ENCODE measurements at places on chromosomes 12 and 14.
A peak's percentile ranks its signal among the peaks of the same experiment; 100 is the strongest.

- no peak for DNase-seq
These were observed 223.2 kb downstream of the PPM1H start for GRCh38 chr12:62711631-62712241.

DNA sequence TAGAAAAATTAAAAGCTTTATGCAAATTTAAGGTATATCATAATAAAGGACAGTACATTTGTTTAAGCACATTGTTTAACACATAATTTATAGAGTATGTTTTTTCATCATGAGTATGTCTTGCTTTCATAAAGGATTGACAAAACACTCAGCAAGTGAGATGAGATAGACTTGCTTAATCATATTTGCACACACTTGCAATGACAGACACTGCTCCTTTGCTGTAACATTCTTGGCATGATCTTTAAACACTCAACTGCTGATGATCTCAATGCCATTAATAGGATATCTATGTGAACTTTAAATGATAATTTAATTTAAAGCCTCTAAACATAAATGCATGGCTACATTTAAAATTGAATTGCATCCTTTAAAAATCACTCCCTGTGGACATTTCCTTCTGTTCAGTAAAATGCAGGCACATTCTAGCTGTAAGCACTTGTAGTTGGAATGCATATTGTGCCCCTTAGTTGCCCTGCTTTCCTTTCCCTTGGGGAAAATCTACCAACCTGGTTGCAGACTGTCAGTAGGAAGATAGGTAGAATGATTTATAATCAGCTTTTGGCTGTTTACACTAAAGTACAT lies 979.0 kb downstream of the TMTC2 start:
- DNase-seq, result no peak

DNA sequence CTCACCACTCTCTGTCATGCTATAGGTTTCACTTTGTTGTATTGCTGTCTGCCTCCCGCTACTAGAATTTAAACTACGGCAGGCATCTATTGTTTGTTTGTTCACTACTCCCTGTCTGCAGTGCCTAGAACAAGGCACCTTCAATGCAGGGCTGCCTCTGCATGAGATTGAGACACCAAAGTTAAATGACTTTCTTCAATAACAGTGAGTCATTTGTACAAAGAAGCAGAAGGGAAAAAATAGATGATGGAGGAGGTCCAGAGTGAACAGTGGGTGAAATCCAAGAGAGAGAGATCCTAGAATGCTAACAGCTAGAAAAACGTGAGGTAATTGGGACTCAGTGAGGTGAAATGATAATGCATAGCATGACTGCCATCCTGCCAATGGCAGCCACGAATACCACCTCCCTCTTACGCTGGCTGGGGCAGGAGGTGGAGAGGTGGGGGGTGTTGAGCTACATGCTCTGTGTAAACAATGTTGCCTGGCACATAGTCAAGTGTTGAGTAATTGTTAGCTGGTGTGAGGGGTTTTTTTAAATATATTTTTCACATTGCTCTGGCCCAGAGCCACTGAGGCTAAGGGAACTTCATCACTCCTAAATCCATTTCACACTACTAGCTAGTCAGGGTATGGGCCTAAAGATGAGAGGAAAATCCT lies 367.6 kb downstream of the RPS29 start:
- DNase-seq, result no peak

- DNase-seq, result peak; percentile 61
These were observed 44.7 kb downstream of the CCDC88C start for GRCh38 chr14:91372671-91373495.

DNA sequence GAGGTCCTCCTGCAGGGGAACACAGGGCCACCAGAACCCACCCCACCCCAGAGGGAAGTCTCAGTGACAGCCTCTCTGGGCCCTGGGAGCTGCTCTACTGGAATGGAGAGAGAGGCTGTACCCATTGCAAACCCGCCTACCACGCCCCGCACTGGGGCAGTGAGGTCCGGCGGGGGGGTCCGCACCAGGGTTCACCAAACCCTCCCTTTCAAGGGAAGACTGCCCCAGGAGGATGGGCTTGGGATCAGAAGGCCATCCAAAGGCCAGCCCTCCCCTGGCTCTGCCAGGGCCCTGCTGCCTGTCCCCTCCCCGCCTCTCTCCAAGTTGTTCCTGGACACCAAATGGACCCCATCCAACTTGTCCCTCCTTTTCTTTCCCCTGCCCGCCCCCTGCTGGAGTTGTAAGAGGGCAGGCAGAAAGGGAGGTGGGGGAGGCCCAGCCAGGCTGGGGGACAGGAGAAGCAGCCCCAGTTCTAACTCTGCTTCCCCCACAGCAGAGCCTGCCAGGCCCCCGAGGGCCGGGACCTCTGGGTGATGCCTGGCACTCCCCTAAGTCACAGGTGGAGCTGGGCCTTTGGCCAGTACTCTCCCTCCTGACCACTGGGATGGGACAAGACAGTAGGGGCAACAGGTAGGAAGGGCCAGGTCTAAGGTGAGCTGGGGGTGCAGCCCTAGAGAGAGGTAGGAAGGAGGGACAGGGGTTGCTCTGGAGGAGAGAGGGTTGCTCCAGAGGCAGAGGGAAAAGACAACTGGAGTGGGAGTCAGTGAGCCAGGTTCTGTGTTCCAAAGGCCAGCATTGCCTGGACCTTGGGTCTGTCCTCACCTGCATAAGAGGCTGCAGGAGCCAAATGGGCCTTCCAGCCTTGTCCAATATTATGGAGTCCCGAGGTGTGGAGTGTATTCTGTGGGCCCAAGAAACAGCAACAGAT lies 3.2 kb upstream of the DIO3 start:
- no peak for DNase-seq

GRCh38 chr14:76121089-76121748 lies 30.5 kb upstream of the GPATCH2L start:
- DNase-seq, result no peak

DNA sequence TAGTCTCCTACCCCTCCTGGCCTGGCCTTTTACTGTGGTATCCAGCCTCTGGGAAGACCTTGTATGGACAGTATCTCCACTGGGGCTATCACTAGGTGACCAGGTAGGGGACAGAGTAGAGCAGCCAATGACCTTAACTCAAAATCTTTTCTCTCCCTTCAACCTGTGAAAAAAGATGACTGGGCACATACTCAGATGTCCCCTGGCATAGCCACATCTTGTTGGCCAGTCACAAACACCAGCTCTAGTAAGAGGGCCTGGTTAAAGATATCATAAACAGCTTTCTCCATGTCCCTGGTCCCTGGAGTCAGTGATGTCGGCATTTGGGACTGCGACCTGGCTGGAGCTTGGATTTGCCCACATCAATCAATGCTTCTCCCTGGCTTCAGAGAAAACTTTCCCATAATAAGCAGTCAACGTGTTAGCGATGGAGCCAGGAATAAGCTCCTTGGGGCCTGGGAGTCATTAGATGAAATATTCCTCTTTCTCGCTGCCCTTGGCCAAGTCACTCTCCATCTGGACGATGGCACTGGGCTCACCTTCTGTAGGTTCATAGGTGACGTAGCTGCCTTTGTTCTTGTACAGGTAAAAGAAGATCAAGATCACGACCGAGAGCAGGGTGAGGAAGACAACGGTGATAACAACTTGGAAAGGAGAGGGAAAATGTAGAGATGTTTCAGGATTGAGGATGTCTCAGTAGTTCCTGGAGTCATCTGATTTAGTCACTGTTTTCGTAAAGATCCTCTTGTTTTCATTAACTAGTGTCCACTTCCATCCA lies 7.0 kb downstream of the DAZAP2 start:
- DNase-seq, result no peak

GRCh38 chr12:1034751-1035457 lies 43.9 kb downstream of the ERC1 start:
- DNase-seq, result no peak

DNA sequence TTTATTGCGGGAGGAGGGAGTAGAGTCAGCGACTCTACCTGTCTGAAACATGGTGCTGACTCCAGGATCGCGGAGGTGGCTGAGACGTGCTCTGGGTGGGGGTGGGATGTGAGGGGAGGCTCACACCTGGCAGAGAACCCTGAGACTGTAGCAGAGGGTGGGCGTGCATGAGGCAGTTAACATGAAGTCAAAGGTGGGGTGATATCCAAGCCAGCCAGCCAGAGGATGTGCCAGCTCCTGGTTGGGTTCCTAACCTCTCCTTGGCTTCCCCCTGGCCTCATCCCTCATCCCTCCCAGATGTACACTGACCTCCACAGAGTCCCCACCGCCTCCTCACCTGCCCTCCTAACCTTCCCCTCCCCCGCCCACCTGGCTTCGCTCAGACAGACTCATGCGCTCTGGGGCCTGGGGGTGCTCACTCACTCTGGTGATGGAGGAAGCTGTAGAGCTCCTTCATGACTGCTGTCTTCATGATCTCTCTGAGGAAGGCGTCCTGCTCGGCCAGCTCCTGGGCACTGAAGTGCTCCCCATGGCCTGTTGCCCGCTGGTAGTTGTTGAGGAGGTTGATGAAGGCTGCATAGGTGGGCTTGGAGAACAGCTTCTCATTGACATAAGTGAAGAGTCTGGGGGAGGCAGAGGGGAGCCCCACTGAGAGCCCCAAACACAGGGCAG lies 9.3 kb downstream of the ENDOU start:
- DNase-seq, result no peak

GRCh38 chr12:31001581-31002360 lies 71.9 kb upstream of the DDX11 start:
- no peak for DNase-seq

DNA sequence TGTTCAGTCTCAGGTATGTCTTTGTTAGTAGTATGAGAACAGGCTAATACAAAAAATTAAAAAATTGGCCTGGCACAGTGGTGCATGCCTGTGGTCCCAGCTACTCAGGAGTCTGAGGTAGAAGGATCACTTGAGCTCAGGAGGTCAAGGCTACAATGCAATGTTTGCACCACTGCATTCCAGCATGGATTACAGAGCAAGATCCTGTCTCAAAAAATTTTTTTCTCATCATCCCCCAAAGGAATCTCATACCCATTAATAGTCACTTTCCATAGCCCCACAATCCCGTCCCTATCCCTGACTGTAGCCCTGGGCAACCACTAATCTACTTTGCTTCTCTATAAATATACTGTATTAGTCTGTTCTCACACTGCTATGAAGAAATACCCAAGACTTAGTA lies 57.8 kb downstream of the TTC8 start:
- no peak for DNase-seq

- DNase-seq, result peak; percentile 84
These were observed 371 bp upstream of the REM2 start for GRCh38 chr14:22882529-22883172.

- no peak for DNase-seq
These were observed 718 bp downstream of the EIF2B2 start for GRCh38 chr14:75003250-75004027.

- DNase-seq, result no peak
These were observed 21.4 kb upstream of the SEL1L start for GRCh38 chr14:81555051-81555450.

- DNase-seq, result peak; percentile 24
These were observed 105.1 kb upstream of the TMEM260 start for GRCh38 chr14:56474419-56475022.

- DNase-seq, result no peak
These were observed 28.2 kb downstream of the TRAF3 start for GRCh38 chr14:102805371-102805891.

- DNase-seq, result no peak
These were observed 2.3 kb downstream of the MEG3 start for GRCh38 chr14:100828031-100828769.

- DNase-seq, result no peak
These were observed 17.3 kb upstream of the KRR1 start for GRCh38 chr12:75528692-75529091.

GRCh38 chr12:130796985-130797686 lies 41.9 kb downstream of the STX2 start:
- DNase-seq, result no peak

- DNase-seq, result peak; percentile 72
These were observed 777 bp downstream of the ASCL1 start for GRCh38 chr12:102958073-102958829.

- no peak for DNase-seq
These were observed 135.5 kb downstream of the ANO2 start for GRCh38 chr12:5809586-5809985.

- peak; percentile 35 for DNase-seq
These were observed 21.3 kb upstream of the TCP11L2 start for GRCh38 chr12:106281056-106281782.

GRCh38 chr14:24659916-24660570 lies 26.1 kb upstream of the GZMB start:
- no peak for DNase-seq

GRCh38 chr12:121724925-121725324 lies 12.4 kb downstream of the TMEM120B start:
- DNase-seq, result no peak

GRCh38 chr14:105020815-105021655 lies at the start of gene CDCA4:
TSS of gene CDCA4 (minus strand) at chr14:105021083. CDS start at chr14:105011929, 9,154 bp downstream.
- DNase-seq, result peak; percentile 99

GRCh38 chr12:6376079-6376869 lies 911 bp upstream of the SCNN1A start:
- DNase-seq, result peak; percentile 71

DNA sequence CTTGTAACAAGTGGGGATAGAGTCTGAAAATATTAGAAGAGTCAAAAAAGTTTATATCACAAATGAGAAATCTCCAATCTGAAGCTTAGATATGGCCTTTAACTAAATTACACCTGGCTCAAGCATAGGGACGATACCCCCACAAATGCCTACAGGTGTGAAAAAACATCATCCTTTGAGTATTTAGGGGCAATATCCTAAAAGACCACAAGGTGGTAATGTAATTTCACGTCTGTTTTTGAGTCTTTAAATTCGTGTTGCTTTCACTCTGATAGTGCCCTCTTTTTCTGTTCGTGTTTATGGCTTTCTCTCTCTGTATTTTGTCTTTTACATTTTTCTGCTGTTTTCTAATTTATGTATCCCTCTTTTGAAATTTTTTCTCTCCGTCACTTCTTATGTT lies 84.3 kb downstream of the ETNK1 start:
- peak; percentile 21 for DNase-seq
